T-helper 17 cell (primary cell): ENCODE measurements at places on chromosomes 12 and 14.
A peak's percentile ranks its signal among the peaks of the same experiment; 100 is the strongest.

DNA sequence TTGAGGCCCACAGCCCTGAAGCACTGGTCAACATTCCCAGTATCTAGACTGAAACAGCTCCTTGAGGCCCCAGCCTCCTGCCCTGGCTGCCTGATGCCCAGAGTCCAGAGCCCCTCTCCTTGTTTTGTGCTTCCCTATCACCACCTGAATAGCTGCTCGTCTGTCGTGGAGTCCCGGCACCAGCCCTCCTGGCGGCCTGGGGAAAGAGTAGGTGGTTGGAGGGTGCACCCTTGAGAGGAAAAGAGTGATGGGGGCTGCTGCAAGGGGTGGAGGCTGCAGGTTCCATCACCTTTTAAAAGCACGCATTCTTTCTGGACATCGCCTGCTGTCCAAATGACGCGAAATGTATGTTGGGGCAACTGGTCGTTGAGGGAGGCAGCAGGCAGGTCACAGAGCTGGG lies 3.2 kb downstream of the RABGGTA start:
- DNase-seq = no peak

DNA sequence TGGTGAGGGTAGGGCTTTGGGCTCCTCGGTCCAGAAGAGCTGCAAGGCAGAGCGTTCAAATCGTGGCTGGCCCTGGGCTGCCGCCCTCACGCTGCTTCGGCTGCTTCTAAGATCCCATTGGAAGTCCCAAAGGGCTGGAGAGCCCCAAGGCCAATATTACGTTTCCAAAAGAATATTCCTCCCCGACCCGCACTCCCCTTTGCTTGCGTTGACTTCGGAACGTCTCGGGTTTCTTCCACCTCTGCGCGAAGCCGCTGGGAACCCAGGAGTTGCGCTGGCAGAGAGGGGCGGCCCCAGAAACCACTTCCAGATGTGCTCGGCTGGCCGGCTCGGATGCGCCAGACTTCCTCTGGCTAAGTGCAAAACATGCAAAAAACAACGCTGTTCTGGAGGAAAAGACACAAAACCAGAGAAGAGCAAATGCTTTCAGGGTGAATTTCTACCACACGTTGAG lies at the start of gene GLT8D2:
Gene GLT8D2, minus strand, starts transcription at position 285 of the 454 bp plus-strand sequence. CDS start 30,539 bp downstream, outside the sequence.
- no peak for DNase-seq

DNA sequence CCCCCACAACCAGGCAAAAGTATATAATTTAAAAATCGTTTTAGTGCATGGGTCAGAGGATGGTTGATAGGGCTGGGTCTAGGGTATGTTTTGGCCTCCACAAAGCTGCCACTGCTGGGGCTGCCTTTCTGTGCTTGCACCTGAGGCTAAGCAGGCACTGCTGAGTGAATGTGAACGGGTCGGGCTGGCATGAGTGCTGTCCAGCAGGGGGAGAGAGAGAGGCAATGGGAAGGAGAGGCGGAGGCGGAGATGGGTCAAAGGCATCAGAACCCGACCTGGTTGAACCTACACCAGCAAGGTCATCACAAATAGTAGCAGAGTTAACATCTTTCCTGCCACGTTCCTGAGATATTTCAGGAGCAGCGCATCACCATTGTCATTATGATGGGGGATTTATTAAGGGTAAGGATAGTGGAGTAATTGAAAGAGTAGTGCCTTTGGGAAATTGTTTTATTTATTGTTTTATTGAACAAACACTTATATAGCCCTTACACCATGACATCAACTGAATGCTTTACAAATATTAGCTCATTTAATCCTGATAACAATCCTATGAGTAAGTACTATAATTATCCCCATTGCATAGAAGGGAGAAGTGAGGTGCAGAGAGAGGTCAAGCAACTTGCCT lies 5.8 kb upstream of the NRXN3 start:
- no peak for DNase-seq

DNA sequence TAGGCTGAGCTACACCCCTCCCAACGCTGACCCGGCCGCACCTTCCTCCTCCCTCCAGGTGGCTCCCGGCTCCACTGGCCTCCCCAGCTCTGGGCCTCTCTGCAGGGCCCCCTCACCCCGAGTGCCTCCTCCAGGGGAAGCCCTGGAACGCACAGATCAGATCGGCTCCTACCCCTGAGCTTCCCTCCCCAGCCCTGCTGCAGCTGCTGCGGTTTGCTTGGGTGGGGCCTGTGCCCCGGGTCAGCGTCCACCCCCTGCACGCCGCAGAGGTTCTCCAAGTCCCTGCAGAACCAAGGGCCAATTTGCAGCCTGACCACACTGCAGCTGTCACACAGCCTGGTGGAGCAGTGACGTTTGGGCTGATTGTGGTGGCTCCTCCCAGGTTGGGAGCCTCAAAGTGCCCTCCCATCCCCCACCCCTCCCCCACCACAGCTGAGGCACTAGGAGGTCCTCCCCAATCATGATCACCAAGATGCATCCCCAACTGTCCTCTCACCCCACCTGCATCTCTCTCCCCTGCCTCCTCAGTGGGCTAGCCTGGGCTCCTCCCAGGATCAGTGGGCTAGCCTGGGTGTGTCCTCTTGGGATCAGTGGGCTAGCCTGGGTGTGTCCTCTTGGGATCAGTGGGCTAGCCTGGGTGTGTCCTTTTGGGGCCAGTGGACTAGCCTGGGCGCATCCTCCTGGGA lies 12.8 kb upstream of the FBRSL1 start:
- DNase-seq = no peak

GRCh38 chr12:89279499-89279898 lies 72.8 kb downstream of the DUSP6 start:
- no peak for DNase-seq

- peak; percentile 56 for DNase-seq
These were observed at the start of gene RNF10 for GRCh38 chr12:120534203-120534702. TSS of gene RNF10 (plus strand) at chr12:120534356. CDS start at chr12:120534812, 456 bp downstream.

DNA sequence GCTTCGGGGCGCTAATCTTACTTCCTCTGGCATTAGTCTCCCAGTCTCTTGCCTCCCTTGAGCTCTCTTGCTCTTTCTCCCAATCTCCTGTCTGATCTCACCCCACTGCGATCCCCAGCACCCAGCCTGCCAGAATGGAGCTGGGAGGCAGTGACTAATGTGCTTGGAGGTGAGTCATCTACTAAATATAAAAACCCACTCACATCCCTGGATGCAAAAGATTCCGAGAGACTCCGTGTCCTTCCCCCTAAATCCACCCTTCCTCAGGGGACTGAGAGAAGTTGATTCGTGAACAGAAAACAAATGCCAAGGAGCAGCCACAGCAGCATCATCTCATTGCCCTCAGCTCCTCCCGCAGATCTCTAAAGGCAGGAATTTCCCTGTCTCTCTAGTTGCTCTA lies 45.7 kb upstream of the KCNA5 start:
- no peak for DNase-seq

DNA sequence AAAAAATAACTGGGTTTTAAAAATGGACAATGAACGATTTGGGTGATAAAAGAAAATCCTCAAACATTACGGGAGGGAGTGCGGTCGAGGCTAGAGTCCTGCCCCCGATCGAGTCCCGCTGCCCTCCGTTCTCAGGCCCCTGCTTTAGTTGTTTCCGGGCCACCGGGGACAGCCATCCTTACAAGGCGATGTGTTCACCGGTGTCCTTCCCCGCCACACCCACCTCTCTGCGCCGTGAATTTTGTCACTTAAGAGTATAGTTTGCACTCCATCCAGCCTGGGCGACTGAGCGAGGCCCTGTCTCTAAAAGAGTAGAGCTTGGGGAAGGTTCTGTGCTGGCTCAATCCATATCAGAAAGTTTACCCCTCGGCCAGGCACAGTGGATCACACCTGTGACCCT lies 2.9 kb downstream of the ULK1 start:
- DNase-seq = no peak

GRCh38 chr14:64937171-64937820 lies 5.2 kb downstream of the GPX2 start:
- no peak for DNase-seq

DNA sequence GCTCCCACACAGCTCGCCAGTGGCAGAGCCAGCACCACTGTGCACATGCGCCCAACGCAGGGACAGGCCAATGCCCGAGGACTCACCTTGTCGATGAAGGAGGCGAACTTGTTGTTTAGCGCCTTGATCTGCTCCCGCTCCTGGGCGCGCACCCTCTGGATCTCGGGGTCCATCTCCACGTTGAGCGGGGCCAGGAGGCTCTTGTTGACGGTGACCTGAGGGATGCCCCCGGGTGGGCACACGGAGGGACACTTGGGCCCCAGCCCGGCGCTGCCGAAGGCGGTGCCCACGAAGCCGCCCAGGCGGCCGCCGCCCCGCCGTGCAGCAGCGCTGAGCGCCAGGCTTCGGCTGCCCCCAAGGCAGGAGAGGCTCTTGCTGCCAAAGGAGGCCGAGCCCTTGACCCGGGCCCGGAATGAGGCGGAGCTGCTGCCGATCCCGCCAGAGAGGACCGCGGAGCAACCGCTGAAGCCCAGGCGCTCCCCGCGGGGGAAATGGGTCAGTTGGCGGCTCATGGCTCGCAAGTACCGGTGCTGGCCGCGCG lies at the start of gene KRT72:
Gene KRT72, minus strand, starts transcription at position 523 of the 541 bp plus-strand sequence. Its CDS starts 11 bp downstream, at position 512.
- no peak for DNase-seq

DNA sequence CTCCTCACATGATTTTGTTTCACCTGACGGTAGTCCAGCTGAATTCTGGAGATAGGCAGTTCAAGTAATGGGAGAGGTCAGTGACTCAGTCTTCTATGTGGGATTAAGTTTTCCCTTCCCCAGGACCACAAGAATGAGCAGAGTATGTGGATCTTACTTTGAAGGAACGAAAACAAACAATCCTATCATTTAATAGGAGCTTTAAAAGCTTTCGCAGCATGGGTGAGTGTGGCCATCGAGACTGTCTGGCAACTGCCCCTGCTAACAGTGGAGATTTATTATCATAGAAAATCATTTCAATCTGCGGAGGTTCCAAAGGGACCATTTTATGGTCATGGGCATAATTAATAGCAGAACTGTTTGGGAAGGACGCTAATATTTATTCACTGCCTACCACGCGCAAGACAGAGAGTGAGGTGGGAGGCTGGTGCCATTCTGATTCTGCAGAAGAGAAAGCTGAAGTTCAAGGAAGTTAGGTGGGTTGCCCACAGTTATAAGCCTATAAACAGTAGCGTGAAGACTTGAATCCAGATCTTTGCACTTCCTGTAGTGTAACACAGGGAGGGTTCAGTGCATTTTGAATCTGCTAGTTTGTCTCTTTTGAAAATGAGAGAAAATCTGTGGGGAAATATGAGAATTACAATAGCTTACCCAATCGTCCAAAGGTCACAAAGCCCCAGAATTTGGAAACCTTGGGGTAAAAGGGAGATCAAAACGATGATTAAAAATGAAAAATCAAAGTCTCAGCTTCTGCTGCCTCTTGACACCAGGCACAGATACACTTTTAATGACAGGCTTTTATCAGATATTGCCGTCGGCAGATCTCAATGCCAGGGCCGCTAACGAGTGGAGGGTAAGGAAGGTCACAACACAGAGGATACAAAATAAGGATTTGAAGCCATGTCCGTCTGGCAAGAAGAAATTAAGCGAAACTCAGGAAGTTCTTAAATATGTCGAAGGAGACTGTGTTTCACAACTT lies 209.6 kb downstream of the CRADD start:
- DNase-seq = no peak

DNA sequence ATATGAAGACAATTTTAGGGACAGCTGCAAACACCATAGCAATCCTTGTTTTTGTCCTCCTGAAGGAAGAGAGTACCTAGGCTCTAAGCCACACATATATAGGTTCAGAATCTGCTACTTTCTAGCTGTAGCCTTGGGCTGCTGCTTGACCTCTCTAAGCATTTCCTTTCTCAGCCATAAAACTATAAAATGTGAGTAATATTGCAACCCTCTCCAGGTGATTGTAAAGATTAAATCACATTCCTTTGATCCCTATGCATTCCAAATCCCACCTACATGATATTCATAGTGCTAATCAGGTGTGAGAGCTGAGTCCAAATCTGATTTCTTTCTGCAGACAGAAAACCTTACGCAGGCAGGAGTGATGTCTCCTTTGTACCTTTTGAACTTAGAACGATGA lies 913.5 kb downstream of the VRK1 start:
- no peak for DNase-seq

DNA sequence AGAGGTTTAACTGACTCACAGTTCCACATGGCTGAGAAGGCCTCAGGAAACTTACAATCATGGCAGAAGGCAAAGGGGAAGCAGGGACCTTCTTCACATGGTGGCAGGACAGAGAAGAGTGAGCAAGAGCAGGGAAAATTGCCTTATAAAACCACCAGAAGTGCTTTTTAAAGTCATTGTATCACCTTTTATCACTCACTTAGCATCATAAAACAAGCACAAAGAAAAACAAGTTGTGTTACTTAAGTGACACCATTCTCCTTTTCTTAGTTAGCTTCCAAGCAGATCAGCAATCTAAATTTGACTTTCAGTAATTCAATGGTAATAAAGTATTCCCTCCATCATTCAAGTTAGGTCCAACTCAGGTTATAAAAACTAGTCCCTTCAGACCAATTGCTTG lies 28.5 kb downstream of the OSBPL8 start:
- DNase-seq = no peak

GRCh38 chr14:74571901-74572725 lies 39.9 kb downstream of the LTBP2 start:
- no peak for DNase-seq

DNA sequence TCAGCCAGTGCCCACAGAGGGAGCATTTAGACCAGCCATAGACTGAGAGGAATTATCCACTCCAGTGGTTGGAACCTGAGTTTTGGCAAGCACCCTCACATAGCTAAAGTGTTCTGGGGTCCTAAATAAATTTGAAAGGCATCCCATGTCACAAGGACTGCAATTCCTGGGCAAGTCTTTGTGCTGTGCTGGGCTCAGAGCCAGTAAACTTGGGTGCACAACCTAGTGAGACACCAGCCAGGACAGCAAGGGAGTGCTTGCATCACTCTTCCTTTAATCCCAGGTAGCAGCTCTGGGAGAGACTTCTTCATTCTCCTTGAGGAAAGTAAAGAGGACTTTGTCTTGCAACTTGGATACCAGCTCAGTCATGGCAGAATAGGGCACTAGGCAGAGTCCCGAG lies 142.0 kb upstream of the FSCB start:
- DNase-seq = no peak

DNA sequence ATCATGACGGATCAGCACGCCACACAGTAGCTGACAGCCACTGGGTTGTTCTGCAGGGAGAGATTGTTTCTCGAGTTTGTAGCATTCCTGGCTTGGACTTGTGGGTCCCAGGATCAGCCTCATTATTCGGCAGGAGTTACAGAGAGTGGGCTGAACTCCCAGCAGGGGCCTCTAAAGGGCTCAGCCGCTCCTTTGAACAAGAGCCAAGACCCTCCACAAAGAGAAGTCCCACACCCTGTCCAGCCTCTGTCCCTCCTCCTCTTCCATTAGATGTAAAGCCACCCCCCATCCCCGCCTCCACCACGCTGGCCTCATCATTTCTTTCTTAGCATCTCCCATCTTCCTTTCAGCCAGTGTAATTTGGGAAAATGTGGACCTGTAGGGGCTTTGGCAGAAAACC lies 96.7 kb upstream of the HSPB8 start:
- no peak for DNase-seq
